Bronchus fibroblast of lung (primary cell): ENCODE measurements at places on chromosomes 13 and 19. TPM values are rescaled to one million over a fixed set of nuclear protein-coding genes. Genes with fewer than 3 reads are reported as not detected.

Gene CEACAM7
- total RNA-seq = not detected in 2 replicates

Gene RASL11A
- 28.1 and 29.8 TPM in 2 replicates for total RNA-seq

Gene SRRM5
- total RNA-seq = 0.34 TPM in 1 of 2 replicates, not detected in the other

Gene SYNGR4
- total RNA-seq = not detected in 2 replicates

Gene VSTM2B
- not detected in 2 replicates for total RNA-seq

Gene SOHLH2
- total RNA-seq = 0.34 and 1.0 TPM in 2 replicates

Gene NLRP4
- total RNA-seq = not detected in 2 replicates

Gene EXOC3L2
- total RNA-seq = not detected in 2 replicates

Gene NCR1
- not detected in 2 replicates for total RNA-seq

Gene ZNF221
- total RNA-seq = 1.9 and 3.0 TPM in 2 replicates

Gene CRX
- not detected in 2 replicates for total RNA-seq

Gene TGFBR3L
- 1.0 and 6.9 TPM in 2 replicates for total RNA-seq

Gene WDR88
- not detected in 2 replicates for total RNA-seq

Gene KIR2DL1
- not detected in 2 replicates for total RNA-seq

Gene POU2F2
- total RNA-seq = 0.17 and 1.2 TPM in 2 replicates

Gene MBD3L2
- not detected in 2 replicates for total RNA-seq

Gene ONECUT3
- not detected in 2 replicates for total RNA-seq

Gene C19orf44
- 2.4 TPM in 2 replicates for total RNA-seq

Gene SLC7A9
- 0.17 TPM in 1 of 2 replicates, not detected in the other for total RNA-seq

Gene PLK5
- not detected in 2 replicates for total RNA-seq

Gene RFX2
- 3.9 and 6.8 TPM in 2 replicates for total RNA-seq

Gene SYCN
- total RNA-seq = not detected in 2 replicates

Gene CALR3
- total RNA-seq = not detected in 2 replicates

Gene LGALS14
- not detected in 2 replicates for total RNA-seq

Gene GPR183
- total RNA-seq = not detected in 2 replicates

Gene ALOX5AP
- 0.74 TPM in 1 of 2 replicates, not detected in the other for total RNA-seq

Gene LRRC25
- 0.15 TPM in 1 of 2 replicates, not detected in the other for total RNA-seq

Gene LIM2
- total RNA-seq = not detected in 2 replicates

Gene ZNF780A
- 7.7 and 11.1 TPM in 2 replicates for total RNA-seq

Gene LILRB2
- total RNA-seq = not detected in 2 replicates

Gene CCNE1
- total RNA-seq = 5.4 and 7.1 TPM in 2 replicates

Gene NAPSA
- 0.45 TPM in 1 of 2 replicates, not detected in the other for total RNA-seq

Gene OR4F17
- total RNA-seq = not detected in 2 replicates

Gene C19orf25
- 34.3 and 35.2 TPM in 2 replicates for total RNA-seq

Gene GPC6
- total RNA-seq = 11.1 and 15.8 TPM in 2 replicates

Gene U2AF1L4
- total RNA-seq = 7.3 and 15.8 TPM in 2 replicates

Gene LRP3
- 21.4 and 22.2 TPM in 2 replicates for total RNA-seq

Gene ICAM5
- total RNA-seq = 2.9 and 3.6 TPM in 2 replicates

Gene SMIM44
- total RNA-seq = not detected in 2 replicates
